ENCODE measurements at places on chromosomes 12 and 14.

DNA sequence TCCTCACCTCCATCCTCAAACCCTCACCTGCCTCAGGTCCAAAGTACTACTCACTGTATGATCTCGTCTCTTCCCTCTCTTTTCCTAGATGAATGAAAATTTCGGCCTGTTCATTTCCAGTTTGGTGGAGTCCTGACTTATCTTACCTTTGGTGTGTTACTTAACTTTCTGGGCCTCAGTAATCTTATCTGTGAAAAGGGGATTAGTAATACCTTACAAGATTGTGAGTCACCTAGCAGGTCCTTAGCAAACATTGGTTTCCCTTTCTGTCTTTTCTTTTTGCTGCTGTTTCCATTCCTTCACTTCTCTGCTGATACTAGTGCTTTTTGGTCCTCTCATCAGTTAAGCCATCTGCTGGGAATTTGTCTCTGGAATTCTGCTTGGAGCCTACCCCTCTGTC lies 52.8 kb downstream of the AKAP6 start:
- DNase-seq = no peak

- DNase-seq = no peak
Observed at GRCh38 chr12:47165934-47166333, 86.2 kb upstream of the AMIGO2 start.

- DNase-seq = no peak
Observed at GRCh38 chr14:104593241-104593701, 11.3 kb downstream of the TMEM179 start.

DNA sequence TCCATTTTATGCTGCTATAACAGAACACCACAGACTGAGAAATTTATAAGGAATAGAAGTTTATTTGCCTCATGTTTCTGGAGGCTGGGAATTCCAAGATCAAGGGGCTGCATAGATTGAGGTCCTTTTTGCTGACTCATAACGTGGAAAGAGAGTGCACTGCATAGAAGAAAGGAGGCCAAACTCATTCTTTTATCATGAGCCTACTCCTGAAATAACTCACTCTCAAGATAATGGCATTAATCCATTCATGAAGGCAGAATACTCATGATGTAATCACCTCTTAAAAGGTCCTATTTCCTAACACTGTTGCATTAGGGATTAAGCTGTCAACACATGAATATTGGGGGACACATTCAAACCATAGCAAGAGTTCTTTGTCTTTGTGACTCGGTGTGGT lies 60.0 kb upstream of the FBXO33 start:
- DNase-seq = no peak

DNA sequence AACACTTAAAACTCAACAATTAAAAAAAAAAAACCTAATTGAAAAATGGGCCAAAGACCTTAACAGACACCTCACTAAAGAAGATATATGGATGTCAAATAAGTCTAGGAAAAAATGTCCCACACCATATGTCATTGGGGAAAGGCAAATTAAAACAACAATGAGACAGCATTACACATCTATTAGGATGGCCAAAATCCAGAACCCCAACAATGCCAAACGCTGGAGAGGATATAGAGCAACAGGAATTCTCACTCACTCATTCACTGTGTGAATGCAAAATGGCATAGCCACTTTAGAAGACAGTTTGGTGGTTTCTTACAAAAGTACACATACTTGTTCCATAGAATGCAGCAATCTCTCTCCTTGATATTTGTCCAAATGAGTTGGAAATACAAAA lies 173.7 kb downstream of the SLC25A21 start:
- DNase-seq = no peak

DNA sequence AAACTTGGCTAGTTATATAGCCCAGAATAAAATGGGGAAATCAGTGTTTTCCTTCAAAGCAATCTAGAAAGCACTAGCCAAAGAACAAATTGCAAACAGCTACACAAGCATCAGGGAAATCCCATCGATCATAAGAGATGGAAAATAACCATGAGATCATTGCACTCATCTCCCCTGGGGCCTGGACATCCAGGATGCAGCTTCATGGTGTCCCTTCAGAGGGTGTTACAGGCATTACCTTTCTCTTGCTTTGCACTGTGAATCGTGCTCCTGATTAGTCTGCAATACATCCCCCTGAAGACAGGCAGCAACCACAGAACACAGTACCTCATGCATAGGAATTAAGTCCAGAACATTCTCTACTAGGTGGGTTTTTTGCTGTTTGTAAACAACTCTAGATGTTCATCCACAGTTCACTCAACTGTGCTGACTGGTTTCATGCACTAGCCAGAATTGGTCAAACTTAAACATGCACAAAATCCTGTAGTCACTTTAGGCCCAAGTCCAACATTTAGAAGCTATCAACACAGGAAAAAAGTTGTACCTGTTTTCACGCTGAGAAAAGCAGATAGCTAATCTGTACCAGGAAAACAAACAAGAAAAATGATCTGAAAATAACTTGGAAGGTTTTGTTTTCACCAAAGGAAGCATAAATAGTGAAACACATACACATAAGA lies 120.1 kb downstream of the ZFP36L1 start:
- DNase-seq = no peak

- DNase-seq = no peak
Observed at GRCh38 chr12:112430929-112431328, 12.2 kb downstream of the PTPN11 start.

- no peak for DNase-seq
Observed at GRCh38 chr12:44088647-44089046, 252.8 kb downstream of the TMEM117 start.

DNA sequence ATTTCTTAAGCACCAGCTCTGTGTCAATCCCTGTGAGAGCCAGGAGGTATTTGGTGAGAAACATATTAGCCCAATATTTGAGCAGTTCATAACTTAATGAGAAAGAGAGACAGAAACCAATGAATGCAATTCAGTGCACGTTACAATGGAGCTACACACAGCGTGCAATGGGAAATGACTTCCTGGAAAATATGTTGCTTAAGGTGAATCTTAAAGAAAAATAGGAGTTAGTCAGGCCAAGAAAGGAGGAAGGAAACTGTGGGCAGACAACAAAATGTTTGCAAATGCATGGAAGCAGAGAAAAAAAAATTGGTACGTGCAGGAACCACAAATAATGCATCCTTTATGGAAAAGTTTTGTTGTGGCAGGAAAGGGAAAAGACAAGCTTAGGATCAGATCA lies 481.7 kb downstream of the BCAT1 start:
- no peak for DNase-seq

DNA sequence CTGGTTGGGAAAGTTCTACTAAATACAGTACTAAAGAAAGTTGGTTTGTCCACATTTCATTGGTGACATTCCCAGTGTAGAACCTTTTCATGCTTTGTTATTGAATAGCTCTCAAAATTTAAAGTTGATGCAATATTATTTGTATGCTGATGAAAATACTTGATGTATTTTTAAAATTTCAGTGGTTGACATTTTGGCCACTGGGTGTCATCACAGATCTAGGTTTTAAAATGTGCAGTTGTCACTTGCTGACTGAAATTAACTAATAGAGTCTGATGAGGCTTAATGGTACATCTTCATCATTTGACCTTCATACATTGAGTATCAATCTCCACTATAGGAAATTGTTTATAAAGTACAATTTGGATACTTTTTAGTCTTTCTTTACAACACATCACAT lies 37.1 kb downstream of the CMAS start:
- DNase-seq = no peak

GRCh38 chr12:124852329-124852831 lies 11.3 kb downstream of the SCARB1 start:
- no peak for DNase-seq

DNA sequence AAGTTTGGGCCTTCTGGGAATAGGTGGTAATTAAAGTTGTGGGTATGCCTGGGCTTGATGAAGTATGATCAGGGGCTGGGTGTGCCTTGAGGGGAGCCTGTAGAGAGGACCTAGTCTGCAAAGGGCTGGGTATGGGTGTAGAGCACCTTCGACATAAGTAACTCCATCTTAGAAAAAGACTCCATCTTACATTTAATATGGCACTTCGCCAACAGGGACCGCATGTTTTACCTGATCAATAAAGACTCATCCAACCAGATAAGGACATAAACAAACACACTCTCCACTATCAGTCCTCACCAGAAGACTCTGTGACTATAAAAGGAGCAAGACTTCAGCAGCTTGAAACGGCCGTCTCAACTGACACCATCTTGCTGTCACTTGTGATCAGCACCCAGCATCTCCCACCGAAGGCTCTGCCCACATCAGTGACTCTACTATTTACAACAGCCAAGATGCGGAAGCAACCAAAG lies 23.5 kb upstream of the GPR68 start:
- DNase-seq = no peak

DNA sequence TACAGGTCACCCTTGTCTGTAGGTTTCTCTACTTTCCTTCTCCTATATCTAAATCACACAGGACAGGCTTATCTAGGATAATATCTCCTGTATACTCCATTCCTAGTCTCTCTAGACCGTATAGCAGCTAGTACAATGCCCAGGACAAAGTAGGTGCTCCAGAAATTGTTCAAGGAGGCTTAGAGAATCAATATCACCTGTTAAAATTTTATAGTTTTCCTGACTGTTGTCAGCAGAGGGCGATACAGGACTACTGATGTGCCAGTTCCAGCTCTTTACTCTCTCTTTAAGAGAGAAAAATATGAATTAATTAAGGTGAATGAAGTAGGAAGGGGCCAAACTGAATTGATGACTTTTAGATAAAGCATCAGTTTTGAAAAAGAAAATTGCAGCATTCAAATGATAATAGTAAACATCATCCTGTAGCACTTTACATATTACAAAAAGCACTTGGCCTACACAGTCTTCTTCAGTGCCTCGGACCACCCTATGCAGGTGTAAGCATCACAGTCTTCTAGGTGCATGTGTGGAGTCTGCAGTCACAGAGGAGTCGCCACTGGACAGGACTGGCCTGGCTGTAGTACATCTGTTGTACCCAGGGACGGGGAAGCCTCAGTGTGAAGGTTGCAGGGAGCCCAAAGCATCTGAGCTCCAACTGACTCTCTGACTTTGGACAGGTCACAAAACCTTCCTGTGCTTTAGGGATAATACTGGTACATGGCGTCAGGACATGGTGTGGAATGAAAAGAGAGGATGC lies 61.9 kb upstream of the MAX start:
- DNase-seq = no peak
